ENCODE measurements at places on chromosomes 6 and 20.

DNA sequence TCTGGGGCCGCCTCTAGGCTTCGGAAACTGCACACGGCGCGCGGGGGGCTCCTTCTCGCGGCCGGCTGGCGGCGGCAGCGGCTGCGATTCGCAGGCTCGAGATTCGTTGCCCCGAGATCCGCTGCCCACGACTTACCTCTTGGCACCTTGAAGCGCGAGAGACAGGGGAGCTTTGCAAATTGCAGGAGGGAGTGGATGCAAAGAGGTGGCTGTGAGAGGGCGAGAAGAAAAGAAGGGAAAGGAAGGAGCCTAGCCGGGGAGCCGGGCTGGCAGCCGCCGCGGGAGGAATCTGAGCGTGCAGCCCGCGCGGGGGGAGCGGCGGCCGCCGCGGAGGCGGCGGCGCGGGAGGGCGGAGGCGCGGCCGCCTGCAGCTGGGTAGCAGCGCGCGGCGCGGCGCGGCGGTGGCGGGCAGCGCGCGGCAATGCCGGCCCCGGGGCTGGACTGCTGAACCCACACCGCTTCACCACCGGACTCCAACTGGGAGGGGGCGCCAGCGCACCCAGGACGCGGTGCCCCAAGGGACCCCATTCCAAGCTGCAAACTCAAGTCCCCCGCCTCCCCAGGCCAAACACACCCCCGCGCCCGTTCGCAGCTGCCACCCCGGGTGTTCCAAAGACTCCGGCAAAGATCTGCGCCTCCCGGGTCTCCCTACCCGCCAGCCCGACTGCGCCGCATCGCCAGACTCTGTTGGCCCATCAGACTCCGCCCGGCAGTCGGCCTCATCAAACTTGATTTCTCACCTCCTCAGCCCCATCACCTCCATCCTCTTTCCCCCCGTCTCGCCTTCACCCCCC, 44.2 kb upstream of the SUPT3H start:
- no peak for DNase-seq

- DNase-seq = no peak
These were observed 592.1 kb upstream of the NRSN1 start for GRCh38 chr6:23533944-23534343.

DNA sequence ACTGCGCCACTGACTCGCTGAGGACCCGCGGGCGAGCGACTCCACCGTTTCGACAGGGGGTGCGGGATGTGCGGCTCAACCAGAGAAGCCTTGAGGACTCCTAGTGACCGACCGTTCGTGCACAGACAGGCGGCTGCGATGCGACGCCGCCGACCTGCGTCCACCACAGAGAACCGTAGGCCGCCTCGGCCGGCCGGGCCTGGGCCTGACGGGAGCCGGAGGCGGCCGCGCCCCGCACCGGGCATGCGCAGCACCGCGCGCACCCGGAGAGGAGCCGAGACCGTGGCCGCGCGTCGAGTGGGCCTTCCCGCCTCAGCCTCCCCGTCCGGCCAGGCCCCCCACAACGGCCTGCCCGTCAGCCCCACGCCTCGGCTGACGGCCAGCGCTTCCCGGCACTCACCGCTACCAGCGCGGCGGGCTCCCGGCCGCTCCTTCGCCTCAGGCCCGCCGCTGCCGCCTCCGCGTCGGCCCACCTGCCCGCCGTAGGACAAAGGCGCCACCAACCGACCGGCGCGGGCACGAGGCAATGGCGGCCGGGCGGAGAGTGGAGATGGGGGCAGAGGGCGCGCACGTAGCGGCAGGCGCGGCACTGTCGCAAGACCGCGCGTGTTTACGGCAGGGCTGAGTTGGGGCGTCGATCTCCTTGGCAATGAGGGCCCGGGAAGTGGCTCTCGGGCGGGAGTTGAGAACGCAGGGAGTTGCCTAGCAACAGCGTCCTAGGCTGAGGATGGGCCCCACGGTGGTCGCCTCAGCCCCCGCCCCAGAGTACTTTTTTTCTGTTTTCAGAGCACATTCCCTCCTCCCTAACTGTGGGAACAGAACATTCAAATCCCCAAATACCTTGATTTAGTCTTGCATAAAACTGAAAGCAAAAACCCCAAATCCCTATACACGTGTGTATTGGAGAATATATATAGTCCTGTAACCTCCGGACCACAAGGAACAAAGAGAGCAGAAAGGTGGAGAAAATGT, at the start of gene NCOA5:
NCOA5 (minus strand) TSS at position 546 of the 972 bp plus-strand sequence. CDS start 10,538 bp downstream, outside the sequence.
- DNase-seq = peak; percentile 83

DNA sequence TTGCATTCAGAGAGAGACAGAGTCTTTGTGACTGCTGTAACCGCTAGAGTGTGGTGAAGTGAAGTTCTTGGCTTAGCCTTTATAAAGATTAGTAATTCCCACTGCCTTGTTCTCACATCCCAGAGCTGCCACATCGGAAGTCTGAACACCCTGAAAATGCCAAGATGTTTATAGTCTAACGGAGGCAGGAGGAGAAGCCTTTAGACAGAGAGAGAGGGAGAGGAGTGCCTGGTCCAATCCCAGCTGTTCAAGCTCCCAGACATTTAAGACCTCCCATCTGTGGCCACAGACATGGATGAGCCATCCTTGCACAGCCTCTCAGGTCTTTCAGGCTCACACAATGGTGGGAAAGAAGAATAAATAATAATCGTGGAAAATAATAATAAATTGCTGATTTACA, 1422.8 kb upstream of the EYS start:
- no peak for DNase-seq

- DNase-seq = no peak
These were observed 152.0 kb downstream of the GRM4 start for GRCh38 chr6:33993653-33994471.

DNA sequence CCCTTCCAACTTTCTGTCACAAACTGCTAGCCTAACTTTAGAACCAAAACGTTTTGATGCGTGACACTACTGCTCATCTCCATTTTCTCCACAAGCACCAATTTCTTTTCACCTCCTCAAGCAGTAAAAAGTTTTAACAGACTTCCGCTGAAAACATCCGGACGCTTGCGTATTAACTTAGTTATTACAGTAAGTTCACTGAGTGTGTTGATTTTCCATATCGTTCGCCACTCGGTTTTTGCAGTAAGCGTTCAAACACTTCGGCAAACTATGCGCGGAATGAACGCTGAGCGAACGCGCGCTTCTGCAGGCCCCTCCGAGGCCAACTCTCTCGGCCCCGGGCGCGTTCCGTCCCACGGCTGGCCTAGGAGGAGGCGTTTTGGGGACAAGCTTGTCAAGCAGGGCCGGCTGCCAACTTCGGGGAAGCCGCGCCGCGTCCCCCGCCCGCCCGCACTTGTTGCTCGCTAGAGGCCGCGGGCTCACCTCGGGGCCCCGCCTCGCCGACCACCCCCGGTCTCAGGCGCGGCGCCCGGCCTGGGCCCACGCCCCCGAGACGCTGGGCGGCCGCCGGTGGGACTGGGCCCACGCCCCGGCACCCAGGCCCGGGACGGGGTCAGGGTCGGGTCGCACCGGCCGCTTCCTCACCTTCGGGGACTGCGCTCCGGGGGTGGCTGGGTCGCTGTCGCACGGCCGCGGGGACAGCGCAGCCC, 945 bp downstream of the PHF10 start:
- peak; percentile 40 for DNase-seq

- no peak for DNase-seq
These were observed 127.0 kb upstream of the STXBP5 start for GRCh38 chr6:147077251-147077650.
